HEK293T (cell line): ENCODE measurements at places on chromosomes 13 and 19.

DNA sequence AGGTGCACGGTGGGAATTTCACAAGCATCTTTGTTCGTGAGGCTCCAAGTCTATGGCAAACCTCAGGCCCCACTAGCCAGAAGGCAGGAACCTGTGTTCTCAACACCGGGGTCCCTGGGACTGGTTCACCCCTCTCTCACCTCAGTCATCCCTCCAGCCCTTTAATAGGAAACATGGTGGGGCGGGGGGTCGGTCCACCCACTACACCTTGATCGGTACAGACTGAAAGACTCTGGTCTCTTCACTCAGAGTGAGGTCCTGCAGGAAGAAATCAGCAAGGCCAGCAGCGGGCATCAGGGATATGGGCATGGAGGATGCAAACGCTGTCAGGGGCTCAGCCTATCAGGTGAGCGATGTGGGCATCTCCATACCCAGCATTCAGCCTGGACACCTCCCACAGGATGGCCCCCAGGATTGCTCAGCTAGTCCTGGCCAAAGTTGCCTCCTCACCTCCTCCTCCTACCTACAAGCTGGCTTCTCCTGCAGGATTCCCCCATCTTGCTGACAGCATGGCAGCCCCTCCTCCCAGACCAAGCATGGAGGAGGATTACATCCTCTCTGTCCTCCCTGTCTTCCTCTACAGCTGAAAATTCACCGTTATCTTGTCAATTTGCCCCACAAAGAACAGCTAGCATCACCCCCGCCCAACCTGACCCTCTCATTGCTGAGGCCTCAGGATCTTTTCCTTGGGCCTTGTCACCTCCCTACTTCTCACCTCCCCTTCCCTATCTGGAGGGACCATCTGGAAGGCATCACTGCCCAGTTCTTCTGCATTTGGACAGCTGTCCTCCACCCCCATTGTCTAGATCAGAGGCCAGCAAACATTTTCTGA lies 37.3 kb upstream of the CD33 start:
- no peak for DNase-seq

GRCh38 chr13:40458720-40458990 lies 207.8 kb downstream of the FOXO1 start:
- DNase-seq, result no peak

- DNase-seq, result no peak
Measured at GRCh38 chr13:99935772-99936171, 35.8 kb downstream of the ZIC5 start.

DNA sequence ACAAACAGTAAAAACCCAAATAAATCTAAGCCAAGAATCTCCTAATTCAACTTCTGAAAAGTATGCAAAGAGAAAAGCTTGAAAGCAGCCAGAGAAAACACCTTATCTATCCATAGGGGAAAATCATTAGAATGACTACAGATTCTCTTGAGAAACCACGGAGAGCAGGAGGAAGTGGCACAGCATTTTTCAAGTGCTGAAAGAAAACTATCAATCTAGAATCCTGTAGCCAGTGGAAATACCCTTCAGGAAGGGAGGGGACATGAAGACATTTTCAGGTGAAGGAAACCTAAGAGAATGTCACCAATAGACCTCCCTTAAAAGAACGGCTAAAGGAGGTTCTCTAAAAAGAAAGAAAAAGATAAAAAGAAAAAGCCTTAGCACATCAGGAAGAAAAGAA lies 66.2 kb upstream of the XPO4 start:
- DNase-seq, result no peak

DNA sequence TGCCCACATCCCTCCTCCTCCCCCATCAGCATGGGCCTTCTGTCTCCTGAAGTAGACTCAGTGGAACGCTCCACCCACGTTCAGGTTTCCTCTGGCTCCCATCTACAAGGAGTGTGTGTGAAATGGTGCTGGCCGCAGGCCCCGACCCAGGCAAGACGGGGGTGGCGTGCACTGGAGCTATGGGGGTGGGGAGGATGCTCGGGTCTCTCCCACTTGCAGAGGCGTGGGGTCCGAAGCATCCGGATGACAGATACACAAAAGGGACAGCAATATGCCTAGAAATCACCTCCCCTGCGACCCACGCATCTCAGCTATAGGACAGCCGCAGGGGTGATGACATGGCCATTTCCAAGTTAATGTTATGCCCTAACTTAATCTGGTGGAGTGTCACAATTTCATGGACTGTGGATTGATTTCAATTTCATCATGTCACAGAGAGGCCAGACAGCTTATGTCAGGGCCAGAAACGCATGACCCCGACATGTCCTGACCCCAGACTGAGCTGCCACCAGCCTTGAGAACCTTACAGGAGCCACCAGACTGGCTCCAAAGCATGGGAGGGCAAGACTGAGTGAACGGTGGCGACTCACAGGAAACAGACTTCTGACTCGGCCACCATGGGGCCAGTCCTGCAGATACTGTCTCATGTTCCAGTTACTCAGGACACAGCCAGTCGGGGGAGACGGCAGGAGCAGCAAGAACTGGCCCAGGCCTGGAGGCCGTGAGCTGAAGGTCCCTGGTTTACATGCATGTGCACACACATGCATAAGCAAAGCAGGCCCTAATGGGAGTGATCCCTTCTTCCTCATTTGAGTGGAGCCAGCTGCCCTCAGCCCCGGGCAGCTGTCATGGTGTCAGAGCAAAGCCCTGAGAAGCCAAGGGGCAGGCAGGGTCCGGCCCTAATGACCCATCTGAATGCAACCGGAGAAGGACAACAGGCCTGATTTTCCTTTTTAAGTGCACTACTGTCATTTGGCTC lies 82.2 kb downstream of the SLC7A1 start:
- no peak for DNase-seq

DNA sequence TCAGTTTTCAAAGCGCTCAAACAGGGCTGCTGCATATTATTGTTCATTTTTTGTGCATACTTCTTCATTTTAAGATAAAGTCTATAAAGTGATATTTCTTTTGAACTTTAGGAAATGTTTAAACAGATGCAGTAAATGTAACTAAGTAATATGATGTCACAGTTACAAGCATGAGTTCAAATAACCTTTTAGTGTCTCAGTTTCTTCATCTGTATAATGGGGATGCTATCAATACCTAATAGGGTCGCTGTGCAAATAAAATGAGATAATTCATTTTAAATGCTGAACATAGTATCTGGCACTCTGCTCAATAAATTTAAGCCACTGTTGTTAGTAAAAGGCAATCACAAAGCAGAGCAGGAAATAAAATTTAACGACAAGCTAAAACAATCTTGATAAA lies 97.5 kb downstream of the UGGT2 start:
- no peak for DNase-seq

DNA sequence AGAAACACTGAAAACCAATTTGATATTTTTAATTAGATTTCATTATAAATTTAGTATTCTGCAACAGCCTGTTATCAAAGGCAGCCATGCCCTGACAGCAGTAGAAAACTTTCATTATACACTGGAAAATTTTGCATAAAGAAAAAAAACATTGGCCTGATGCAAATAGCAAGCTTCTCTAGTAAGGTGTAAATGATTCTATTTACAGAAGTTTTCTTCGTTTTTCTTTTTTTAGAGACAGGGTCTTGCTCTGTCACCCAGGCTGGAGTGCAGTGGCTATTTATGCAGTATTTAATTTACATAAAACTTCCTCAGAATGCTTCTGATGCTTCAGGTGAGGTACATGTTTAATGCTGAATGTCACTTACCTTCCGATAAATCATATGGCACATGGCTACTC lies 67.0 kb downstream of the ABCC4 start:
- no peak for DNase-seq

DNA sequence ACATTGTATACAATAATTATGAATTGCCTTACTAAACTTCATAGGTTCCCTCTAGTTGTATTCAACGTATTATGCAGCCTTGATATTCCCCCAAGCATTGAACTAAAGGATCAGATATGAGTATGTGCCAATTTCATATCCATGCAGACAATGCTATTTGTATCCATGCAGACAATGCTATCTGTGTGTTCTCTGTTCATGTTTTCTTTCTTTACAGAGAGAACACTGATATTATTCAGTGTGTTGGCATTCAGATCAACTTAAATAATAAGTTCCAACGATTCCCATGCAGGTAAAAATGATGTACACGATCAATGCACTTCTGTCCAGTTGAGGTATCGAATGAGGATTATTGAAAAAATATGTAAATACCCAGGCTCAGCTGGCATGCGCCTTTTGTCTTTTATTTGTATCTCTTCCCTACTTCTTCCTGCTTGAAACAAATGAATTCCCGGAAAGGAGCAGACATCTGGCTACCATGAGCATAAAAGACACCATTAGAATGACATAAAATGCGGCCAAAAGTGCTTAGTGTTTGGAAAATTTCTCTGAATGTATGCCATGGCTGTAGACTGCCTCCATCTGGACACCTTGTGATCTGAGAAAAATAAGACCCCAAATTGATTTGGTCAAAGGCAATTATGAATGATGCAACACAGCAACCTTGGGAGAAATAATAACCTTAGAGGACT lies 731.5 kb downstream of the SLITRK1 start:
- DNase-seq, result no peak

DNA sequence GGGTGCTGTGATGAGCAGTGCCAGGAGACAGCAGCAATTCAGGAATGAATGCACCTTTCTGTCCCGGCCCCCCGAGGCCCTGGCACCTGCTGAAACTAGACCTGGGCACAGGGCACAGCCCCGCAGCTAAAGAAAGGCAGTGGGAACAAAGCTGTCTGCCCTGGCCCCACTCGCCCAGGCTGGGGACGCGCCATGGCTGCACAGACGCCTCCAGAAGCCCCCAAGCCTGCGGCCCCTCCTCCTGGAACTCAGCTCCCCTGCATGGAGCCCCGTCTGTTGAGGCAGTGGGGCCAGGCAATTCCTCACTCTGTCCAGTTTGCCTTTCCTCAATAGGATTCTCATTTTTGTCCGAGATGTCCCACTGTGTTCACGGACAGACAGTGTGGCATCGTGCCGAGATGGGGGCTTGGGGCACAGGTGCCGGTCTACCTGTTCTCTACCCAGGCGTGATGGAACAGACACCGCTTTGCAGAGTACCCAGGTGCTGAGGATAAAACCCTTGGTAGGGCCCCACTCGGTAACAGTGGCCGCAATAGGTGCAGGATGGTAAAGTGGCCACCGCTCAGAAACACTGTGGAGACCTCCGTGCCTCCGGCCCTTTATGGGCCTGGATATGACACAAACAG lies 146.5 kb upstream of the SOX1 start:
- no peak for DNase-seq

DNA sequence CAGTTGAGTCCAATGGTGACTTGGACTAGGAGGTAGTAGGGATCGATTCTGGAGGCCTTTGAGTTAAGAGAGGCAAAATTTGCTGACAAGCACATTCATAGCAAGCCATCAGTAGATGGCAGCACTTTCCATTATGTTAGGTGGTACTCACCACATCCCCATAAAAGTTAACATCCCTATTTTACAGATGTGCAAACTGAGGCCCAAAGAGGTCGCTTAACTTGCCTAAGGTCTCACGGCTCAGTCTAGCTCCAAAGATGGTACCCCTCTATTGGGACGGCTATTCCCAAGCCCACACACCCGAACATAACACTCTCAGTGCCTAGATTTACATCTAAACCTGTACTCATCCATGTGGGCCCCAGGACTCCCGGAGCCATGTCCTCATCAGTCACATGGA lies 21.5 kb upstream of the FOSB start:
- DNase-seq, result no peak

- DNase-seq, result no peak
Measured at GRCh38 chr13:27461940-27462584, 11.7 kb upstream of the MTIF3 start.

GRCh38 chr19:6417713-6418561 lies 6.7 kb downstream of the KHSRP start:
- DNase-seq, result no peak

GRCh38 chr13:110418944-110419343 lies 111.9 kb downstream of the COL4A2 start:
- no peak for DNase-seq

GRCh38 chr19:18418483-18419194 lies 559 bp upstream of the SSBP4 start:
- no peak for DNase-seq

- DNase-seq, result no peak
Measured at GRCh38 chr19:10769533-10770491, 51.9 kb downstream of the DNM2 start.

DNA sequence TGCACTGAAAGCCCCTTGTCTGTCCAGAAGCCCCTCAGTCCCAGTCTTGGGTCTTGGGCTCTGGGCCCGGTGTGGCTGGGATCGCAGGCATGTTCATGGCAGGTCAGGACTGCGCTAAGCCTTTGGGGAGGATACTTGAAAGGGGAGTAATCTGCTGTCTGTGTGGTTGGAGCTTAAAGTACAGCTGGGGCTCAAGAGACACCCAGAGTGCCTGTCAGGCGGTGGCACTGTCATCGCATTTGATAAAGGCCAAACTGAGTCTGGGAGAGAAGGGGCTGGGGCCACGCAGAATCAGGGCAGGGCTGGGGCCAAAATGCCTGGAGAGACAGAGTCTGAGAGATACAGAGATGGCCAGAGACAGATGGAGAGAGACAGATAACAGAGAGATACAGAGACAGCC lies 4.2 kb upstream of the CILP2 start:
- DNase-seq, result no peak

GRCh38 chr19:42121656-42122069 lies 10.6 kb downstream of the POU2F2 start:
- DNase-seq, result no peak

GRCh38 chr13:111895896-111896821 lies 170.8 kb upstream of the SOX1 start:
- DNase-seq, result no peak

- DNase-seq, result no peak
Measured at GRCh38 chr19:17091758-17092333, 16.3 kb downstream of the MYO9B start.

DNA sequence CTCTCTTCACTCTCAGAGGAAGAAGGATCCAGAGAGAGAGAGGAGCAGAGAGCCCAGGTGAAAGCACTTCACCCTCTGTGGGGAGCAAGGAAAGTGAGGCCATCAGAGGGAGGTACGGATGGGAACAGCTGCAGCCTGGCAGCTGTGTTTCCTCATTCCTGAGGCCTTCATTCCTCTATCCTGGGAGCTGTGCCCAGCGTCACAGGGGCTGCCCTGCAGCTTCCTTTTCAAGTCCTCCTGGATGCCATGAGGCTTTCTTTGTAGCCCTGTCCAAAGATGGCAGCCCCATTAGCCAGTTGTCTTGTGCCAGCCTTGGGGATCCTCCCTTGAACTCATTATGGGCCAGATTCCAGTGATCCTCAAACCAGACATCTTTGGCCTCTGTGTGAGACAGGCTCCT lies 76.8 kb upstream of the PCDH8 start:
- no peak for DNase-seq

DNA sequence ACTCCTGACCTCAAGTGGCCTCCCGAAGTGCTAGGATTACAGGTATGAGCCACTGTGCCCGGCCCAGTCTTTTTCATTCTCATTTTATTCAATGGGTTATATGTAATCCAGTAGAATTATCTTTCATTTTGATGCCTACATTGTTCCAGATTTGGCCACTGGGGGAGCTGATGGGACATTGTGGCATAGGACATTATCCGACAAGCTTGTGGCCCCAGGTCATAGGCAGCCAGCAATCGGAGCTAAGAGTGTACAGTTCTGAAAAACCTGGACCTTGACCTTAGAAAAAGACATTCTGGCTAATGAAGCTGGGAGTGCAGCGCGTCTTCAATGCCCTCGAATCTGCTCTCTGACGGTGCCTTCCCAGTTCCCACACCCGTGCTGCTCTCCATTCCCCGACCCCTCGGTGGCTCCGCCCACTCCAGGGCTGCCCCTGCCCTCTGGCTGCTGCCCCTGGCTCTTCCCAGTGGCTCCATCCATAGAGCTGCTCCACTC lies 108.7 kb downstream of the TEX29 start:
- peak; percentile 49 for DNase-seq
